ENCODE measurements at places on chromosomes 4 and X.

GRCh38 chrX:155632431-155633100 lies 19.8 kb upstream of the TMLHE start:
- DNase-seq = no peak

DNA sequence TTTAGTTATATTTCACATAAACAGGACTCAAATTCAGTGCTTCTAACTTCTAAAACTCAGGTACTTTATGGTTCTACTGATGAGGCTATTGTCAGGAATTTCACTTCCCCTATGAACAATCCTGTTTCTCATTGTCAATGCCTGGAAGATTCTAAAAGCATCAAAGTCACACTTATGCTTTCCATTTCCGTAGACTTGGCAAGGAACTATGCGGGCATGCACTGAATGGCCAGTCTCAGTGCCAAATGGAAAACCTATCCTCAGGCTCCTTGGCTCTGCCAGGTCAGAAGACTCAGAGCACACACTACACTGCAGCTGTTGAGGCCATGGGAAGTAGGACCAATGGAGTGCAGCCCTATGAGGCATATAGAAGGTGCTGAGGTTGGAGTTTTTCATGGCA lies 97.0 kb upstream of the PTPN13 start:
- DNase-seq = peak; percentile 48

DNA sequence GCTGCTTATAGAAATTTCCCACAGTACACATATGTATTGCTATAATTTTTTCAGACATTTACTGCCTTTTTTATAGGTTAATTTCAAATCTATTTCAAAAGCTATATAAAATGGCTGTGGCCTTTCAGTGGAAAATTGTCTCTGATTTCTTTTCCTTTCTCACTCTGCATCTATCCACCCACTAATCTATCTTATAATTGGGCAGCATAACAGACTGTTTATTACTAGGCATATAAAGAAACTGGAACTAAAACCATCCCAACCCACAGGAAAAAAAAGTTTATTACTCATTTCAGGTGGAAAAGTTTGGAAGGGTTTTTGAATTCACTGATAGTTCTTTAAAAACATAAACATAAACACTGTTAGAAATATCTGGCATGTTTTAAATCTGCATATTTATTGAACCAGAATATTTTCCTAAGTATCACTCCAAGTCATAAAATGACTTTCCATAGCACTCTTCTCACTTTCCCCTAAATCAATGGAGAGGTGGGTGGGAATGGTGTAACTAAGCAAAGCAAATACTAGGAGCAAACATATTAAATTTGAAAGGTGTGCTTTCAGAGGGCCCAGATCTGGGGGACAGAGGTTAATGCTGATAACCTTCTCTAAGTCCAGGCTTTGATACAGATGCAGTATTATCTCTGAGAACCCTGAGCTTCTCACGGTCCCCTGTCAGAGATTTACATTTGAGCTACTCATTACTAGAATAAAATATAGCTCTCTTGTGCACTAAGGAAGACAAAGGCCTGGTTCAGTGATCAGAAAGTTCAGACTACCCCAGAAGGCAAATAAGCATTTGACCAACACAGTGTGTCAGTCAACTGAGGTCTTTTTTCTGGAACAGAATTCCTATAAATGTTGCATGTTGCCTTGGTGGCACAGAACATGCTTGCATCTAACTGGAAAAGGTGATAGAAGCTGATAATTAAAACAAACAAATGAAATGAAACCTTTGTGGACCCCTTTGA lies 328.3 kb downstream of the UNC5C start:
- DNase-seq = no peak

DNA sequence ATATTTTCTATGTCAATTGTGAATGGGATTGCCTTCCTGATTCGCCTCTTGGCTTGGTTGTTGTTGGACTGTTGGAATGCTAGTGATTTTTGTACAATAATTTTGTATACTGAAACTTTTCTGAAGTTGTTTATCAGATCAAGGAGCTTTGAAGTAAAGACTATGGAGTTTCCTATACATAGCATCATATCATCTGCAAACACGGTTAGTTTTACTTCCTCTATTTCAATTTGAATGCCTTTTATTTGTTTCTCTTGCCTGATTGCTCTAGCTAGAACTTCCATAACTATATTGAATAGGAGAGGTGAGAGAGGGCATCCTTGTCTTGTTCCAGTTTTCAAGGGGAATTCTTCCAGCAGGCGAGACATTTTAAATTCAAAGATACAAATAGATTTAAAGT lies 226.5 kb downstream of the FBXO8 start:
- DNase-seq = no peak

- no peak for DNase-seq
These were observed 286.9 kb upstream of the FGF16 start for GRCh38 chrX:77160301-77160700.

DNA sequence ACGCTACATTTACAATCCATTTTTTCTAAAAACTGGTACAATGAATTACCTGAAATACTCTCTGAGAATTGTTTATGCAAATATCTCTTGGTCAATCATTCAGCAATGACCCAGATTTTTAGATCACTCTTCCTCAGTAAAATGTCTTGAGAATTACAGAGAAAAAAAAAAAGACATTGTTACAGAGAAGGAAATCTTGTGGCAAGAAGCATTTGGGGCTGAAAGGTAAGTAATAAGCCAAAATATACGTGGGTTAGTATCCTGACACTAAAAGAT lies 19.6 kb upstream of the TET2 start:
- no peak for DNase-seq

DNA sequence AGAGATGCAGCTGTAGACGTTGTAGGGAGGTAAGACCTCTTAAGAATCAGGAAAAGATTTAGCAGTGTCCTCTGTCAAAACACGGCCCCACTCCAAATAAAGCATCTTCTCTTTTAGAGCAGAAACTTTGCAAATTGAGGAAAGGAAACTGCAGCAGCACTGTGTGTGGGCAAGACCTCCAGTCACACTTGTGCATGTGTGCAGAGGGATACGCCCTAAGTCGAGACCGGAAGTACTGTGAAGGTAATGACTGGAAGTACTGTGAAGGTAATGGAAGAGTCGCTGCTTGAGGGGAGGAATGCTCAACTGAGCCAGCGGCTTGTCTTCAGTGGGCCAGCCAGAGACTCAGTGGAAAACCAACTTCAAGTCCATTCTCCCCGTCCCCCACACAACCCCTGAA lies 46.5 kb downstream of the EGF start:
- no peak for DNase-seq

GRCh38 chr4:16129336-16129735 lies 45.5 kb upstream of the PROM1 start:
- DNase-seq = no peak

- DNase-seq = peak; percentile 65
These were observed 160.1 kb downstream of the RBMX2 start for GRCh38 chrX:130561930-130562329.

DNA sequence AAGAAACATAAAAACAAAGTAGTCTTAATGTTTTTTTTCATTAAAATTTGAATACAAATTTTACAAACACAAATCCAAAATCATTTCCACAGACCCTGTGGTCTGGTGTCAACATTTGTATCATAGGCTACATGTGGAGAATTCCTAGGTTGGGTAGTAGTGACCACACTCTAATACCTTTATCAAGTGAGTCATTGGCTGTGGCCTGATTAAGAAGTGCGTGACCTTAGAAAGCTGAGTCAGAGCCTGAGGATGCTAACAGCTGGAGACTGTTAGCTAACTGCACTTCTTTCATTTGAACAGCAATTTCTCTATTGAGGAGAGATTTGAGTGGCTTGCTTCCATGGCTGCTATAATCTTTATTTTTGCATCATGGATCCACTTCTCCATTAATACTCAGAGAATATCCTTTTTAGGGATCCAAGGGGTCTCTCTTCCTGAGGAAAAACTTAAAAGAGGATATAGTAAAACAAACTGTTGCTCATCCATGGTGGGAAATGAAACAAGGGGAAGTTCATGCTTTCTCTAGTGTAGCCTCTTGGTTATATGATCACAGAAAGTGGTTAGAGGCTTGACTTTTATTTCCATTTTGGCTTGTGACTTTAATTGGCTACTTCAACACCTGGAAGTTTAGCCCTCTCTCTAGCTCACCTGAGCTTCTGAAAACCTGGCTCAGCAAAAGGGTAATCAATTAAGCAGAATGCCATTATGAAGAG lies 335.8 kb downstream of the PABPC4L start:
- peak; percentile 96 for DNase-seq

GRCh38 chr4:104099141-104099540 lies 379.4 kb upstream of the TACR3 start:
- no peak for DNase-seq

- peak; percentile 10 for DNase-seq
These were observed 3.3 kb upstream of the BBS7 start for GRCh38 chr4:121873604-121874003.

GRCh38 chr4:165520086-165520485 lies 141.3 kb downstream of the CPE start:
- DNase-seq = no peak

- no peak for DNase-seq
These were observed 32.2 kb downstream of the NDP start for GRCh38 chrX:43940816-43941474.

DNA sequence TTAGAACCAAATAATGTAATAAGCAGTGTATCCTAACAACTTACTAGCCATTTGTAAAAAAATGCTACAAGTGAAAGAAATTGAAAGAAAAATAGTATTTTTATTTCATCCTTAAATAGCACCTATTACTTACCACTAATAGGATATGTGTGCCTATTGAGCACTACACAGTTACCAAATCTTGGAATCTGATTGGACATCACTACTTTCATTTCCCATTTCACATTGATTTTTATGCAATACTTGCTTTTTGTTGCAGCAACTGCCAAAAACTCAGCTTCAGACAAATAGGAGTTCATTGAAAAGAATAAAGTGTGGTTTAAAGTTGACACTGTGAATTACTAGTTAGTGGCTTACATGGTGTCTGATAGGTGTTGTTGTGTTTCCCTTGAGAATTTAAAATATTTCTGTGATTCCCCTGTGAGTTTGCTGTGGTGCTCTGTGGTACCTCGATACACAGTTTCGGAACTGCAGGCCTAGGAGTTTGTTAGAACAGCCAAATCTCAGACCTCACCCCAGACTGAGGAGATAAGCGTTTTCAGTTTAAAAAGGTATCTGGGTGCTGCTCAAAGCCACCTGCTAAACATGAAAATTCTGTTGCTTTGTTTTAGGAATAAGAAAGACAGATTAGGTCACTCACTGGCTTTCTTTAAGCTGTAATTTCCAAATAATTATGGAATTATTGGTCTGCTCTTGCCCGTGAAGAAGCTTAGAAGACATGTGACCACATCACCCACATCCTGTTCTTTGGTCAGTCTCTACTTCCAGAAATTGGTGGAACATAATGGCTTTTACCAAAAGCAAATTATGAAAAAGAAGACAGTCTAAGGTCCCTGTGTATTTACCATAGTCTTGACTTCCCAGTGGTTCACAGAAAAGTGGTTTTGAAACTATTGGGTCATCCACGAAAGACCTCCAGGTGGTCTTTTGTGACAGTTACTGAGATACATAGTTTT lies 97.8 kb downstream of the SYTL5 start:
- DNase-seq = no peak

DNA sequence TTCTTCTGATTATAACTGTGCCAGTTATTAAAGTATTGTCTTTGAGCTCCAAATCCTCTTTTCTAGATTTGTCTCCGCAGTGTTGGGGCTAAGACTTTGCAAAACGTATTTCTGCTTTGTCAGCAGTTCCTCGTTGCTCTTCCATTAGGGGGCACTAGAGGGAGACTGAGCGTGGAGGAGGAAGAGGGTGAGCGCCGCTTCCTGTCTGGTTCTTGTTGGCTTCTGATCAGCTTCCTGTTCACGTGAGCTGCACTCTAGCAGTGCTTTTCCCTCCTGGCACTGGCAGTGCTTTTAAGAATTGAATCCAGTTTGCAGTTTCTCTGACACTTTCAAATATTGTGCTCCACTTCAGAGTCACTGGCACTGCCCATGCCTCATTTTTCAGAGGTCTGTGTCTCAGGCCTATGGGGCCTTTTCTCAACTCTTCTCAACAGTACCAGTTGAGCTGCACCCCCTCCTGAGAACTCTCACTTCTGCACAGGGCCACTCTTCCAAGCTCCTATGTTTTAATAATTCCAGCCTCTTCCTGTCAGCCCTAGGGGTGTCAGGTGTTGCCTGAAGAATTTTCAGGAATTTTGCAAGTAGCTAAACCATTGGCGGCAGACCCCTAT lies 54.4 kb upstream of the LCORL start:
- no peak for DNase-seq

DNA sequence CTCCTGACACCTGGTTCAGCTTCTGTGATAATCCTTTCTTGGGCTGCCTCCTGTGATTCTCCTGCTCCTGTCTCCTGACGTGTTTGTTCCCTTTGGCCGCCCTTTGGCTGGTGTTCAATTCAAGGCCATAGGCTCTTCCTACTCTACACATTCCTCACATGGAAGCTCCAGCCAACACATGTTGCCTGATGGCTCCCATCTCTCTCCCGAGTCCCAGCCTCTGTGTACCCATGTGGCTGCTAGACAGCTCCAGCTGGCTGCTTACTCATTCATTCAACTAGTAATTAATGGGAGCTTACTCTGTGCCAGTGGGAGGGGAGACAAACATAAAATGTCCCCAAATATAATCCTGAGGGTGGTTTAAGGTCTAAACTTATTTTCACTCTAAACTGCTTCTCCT lies 9.2 kb upstream of the MED28 start:
- DNase-seq = no peak

DNA sequence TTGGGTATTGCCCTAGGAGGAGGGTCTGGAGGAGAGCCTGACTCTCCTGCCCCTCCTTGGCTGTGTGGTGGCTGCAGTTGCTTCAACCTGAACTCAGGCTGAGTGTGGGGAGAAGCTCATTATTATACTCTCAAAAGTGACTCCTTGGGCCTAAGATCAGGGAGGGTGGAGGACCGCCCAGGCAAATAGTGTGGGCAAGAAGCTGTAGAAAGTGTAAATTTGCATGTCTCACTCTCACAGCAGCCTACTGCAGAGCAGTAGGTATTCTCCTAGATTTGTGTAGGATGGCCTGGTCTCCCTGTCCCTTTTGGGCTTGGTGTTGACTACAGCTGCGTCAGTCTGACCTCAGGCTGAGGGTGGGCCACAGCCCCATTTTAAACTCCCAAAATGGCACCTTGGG lies 156.1 kb downstream of the ZNF330 start:
- no peak for DNase-seq

- DNase-seq = no peak
These were observed 87.0 kb downstream of the SYNPO2 start for GRCh38 chr4:118975449-118976192.

DNA sequence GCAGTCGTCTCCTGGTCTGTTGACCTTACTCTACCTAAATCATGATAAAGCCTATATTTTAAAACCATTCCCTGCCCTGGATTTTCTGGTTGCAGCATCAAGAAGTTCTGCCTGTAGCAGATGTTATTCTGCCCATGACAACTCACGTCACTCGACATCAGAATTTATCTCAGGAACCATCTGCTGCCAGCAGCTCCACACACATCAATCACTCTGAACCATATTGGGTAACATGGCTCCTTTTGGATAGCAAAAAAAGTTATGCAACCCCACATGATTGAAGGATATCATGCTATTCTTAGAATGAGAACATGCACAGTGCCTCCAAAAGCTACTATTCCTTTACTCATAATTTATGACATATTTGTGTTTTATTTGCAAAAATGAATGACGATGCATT lies 341.4 kb downstream of the DHRSX start:
- DNase-seq = no peak

GRCh38 chrX:107677501-107677901 lies 49.2 kb downstream of the PRPS1 start:
- no peak for DNase-seq

GRCh38 chr4:1487106-1487505 lies 80.9 kb upstream of the NKX1-1 start:
- DNase-seq = no peak
